Stimulated activated CD8-positive, alpha-beta memory T cell treated with anti-CD3 and anti-CD28 coated beads, Interleukin-15, amount 100 ng/mL, for 48 hours (primary cell): ENCODE measurements at places on chromosomes 12 and 14.

DNA sequence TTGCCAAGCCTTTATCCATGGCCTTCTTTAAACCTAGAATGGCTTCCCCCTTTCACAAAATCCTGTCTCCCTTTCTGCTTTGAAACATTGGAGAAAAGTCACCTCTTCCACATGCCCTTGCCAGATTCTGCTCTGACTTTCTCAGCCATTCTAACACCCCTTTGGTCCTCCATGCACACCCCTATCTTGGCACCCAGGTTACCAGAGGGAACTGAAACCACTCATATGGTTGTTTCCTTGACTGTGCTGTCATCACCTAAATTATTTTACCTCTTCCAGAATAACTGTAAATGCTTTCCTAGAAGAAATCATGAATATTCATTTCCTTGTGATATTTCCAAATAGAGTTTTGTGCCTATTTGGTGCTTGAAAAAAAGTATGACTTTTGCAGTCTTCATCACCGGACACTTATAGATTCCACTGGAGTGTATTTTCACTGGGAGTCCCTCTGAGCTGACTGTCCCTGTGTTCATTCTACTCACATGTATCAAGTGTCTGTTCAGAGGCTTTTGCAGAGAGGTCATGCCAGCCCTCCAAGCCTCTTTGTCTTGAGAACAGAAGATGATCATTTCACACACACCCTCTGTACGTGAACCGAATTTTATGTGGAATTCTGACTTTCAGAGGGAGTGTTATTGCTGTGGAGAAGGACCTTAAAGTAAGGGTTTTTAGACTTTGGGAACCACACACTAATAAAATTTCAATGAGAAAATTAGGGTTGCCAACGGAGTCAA lies 74.1 kb downstream of the PLXNC1 start:
- DNase-seq: no peak

DNA sequence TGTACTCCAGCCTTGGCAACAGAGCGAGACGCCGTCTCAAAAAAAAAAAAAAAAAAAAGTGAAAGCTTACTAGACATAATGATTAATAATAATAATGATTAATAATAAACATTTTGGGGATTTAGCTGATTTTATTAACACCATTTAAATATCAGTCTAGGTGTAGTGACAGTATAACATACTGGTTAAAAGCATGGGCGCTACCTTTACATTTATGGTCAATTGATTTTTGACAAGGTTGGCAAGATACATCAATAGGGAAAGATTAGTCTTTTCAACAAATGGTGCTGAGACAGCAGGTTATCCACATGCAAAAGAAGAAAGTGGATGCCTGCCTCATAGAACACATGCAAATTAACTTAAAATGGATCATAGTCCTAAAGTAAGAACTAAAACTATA lies 34.3 kb downstream of the TXNRD1 start:
- DNase-seq: no peak

DNA sequence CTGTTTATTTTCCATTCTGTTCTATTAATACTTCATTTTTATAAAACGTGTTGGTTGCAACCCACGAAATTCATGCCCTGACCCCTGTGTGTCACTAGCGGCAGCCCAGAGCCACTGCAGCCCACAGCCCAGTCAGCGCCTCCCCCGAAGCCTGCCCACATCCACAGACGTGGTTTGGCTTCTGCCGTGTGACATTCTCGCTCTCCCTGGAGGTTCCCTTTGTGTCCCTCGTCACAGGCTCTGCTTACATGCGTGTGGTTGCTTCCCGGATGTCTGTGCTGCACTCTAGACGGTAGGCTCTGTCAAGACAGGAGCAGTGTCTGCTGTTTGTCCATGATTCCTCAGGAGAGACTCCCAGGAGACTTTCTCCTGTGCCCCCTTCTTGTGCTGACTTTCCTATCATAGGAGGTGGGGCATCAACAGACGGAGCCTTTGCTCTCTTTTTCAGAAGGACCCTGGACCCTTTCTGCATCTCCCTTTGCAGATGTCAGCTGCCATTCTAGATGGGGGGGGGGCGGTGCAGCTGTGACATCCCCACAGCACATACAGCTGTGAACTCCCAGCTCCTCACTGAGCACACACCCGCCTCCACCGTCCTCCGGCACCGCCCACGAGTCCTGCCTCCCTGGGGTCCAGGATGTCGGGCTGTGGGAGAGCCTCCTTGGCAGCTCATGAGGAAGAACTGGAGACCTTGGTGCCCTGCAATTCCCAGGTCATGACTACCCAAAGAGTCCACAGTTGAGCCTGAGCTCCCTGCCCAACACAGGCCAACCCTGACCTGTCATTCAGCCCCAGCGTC lies 36.8 kb upstream of the PIWIL1 start:
- no peak for DNase-seq

DNA sequence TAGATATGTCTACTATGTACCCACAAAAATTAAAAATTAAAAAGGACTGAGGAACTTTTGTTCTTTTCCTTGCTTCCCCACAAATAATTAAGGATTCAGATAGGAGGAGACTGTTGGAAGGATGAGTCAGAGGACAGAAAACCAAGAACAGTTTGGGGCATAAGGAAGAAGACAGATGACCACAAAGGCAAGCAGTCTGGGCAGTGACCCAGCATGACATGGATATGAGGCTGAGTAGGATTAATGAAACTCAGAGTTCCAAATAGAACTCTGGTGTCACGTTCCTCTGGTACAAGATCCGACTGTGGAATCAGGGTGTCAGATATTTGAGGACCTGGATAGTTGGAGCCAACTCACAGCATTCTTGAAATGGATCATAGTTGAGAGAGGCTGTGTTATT lies 89.3 kb upstream of the SLC38A4 start:
- no peak for DNase-seq

DNA sequence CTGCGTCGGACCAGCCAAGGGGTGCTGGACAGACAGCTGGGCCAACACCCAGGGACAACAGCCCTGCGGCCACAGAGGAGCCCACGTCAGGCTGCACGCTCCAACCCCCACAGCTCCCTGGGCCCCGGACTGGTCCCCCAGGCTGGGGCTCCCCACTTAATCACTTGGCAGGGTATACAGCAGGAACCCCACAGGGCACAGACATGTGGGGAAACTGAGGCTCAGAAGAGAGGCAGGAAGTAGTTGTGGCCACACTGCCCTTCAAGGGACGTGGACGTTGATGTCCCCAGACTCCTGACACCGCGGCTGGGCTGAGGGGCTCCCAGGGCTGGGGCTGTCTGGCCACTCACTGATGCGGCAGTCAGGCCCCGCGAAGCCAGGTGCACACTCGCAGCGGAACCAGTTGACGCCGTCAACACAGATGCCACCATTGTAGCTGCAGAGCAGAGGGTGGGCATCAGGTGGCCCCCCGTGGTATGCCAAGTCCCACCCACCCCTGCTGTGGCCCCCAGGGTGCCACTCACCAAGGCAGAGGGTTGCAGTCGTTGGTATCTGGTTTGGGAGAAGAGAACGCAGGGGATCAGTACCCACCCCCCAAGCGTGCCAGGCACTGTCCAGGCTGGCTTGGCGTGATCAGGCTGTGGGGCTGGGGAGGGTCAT lies 21.5 kb downstream of the JAG2 start:
- no peak for DNase-seq

DNA sequence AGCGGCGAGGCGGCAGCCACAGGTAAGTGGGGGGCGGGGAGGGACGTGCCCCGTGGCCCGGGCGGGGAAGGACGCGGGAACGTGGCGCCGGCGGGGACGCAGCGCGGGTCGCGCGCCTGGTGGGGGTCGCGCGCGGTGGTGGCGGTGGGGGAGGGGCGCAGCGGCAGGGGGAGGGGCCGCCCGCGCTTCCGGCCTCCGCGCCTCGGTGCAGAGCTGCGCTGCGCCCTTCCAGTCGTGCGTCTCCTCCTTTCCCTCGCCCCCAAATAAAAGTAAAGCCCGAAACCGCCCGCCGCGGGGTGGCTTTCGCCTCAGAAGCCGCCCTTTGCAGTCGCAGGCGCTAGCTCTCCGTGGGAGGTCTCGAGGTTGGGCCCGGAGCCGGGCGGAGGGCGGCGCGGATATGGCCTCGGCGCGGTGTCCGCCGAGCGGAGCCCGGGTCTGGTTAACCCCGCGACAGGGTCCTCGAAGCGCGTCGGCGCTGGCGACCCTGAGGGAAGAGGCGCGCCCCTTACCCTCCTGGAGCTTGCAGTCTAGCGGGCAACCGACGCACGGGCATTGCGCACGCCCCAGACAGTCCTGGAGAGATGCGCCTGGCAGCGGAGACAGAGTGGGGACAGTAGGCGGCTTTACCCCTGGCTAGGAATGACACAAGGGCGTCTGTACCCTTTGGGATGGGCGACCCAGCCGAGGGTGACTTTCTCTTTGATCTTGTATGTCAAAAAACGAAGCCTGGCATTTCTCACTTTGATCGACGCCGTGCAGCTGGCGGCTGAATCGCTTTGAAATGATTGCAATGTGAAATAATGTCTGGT lies 589 bp downstream of the ATF1 start:
- peak; percentile 70 for DNase-seq

DNA sequence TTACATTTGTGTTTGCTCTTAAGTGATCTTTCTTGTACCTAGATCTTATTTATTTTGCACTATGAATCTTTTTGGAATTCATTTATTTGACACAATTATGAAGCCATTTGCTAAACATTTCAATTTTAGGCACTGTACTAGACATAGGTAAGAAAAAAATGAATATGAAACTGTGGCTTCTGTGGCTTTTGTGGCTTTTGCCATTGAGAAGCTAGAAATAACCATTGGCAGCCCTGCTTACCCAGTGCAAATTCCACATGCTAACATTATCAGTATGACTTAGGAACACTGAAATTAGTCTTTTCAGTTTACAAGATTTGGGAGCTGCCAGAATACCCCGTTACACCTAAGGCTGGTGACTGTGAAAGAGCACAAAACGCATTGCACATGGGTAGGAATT lies 60.1 kb downstream of the FSCB start:
- no peak for DNase-seq

DNA sequence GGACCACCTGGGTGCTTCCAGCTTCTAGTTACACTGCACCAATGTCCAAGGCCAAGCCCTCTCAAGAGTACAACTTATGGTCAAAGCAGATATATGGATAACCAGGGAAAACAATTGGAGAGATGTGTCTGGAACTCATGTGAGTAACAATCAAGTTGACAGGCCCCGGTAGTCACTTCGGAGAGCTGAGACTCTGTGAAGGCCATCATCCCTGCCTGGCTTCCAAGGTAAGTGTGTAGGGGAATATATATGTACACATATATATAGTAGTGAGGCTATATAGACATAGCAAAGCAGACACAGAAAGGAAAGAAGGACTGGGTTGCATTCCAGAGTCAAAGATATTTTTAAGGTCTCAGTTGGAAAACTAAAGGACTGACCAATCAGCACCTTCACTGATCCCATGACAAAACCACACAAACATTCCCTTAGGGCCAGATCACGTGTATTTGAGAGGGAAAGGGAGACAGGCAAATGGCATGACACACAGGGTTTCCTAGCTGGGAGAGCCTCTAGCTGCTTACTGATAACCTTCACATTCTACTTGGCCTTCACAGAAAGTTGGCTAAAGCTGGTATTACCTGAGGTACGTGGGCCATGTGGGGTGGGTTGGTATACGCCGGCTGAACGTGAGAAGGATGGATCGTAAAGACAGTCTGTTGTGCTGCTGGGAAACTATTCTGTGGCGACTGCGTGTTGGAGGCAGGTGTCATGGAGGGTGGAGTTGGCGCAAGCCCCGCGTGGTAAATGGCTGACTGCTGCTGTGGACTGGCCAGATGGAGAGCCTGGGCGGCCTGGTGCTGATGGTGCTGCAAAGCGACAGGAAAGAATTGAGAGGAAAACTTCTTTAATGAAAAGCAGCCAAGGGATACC lies 50.0 kb downstream of the SH2B3 start:
- no peak for DNase-seq

DNA sequence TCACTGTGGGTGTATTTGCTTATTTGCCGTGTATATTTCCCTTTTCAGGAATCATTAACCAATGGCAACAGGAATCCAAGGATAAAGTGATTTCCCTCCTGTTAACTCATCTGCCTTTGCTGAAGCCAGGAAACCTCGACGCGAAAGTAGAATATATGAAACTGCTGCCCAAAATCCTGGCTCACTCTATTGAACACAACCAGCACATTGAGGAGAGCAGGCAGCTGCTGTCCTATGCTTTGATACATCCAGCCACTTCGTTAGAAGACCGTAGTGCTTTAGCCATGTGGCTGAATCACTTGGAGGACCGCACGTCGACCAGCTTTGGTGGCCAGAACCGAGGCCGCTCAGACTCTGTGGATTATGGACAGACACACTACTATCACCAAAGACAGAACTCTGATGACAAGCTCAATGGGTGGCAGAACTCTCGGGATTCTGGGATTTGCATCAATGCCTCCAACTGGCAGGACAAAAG lies 135.1 kb downstream of the SAMD4A start:
- DNase-seq: no peak

GRCh38 chr12:128603573-128604115 lies 220.1 kb downstream of the SLC15A4 start:
- DNase-seq: no peak

- DNase-seq: no peak
Observed at GRCh38 chr12:71766202-71766601, 11.5 kb downstream of the RAB21 start.

DNA sequence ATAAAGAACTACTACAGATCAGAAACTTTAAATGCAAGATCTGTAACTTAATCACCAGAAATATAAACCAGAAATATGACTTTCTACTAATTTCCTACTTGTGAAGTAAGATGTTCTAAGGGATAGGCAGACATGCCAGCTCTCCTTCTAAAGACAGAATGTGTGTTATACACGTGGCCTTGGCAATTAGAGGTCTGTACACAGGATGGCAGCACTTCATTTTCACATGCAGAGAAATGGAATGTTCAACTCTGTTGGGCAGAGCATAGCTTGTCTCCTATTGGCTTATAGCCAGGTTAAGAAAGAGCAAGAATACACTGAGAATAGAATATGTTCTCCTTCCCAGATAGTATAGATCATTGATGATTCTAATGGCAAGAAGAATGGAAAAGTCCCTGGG lies 403.8 kb downstream of the DAD1 start:
- no peak for DNase-seq

- DNase-seq: no peak
Observed at GRCh38 chr12:31297572-31298514, 28.1 kb downstream of the SINHCAF start.

DNA sequence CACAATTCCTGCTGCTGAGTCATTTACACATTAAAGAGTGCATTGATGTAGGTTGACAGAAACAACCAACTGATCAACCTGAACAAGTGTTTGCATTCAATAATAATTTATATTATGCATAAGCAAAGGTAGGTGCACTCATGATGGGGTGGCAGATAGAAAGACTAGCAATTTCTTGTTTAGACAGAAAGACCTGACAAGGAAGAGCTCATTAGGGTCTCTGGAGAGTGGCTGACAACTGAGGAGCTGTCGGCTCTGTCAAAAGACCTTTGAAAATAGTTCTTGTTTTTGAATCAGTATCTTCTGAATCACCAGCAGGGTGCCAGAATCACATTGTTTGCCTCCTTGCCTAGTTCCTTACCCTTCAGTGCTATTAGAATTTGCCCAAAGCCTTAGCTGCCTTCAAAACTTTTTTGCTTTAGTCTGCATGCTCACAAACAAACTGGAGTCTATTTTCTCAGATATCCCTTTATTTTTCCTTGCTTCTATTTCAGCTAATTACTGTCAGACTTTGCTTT lies 234.7 kb downstream of the BTG1 start:
- no peak for DNase-seq
